AML-193 (cell line): ENCODE measurements at places on chromosomes 4 and X.

- no peak for DNase-seq
These were observed 1409.9 kb upstream of the PCDH7 start for GRCh38 chr4:29310252-29310651.

GRCh38 chrX:103520386-103520785 is 1.1 kb upstream of the RAB40A start:
- DNase-seq, result no peak

DNA sequence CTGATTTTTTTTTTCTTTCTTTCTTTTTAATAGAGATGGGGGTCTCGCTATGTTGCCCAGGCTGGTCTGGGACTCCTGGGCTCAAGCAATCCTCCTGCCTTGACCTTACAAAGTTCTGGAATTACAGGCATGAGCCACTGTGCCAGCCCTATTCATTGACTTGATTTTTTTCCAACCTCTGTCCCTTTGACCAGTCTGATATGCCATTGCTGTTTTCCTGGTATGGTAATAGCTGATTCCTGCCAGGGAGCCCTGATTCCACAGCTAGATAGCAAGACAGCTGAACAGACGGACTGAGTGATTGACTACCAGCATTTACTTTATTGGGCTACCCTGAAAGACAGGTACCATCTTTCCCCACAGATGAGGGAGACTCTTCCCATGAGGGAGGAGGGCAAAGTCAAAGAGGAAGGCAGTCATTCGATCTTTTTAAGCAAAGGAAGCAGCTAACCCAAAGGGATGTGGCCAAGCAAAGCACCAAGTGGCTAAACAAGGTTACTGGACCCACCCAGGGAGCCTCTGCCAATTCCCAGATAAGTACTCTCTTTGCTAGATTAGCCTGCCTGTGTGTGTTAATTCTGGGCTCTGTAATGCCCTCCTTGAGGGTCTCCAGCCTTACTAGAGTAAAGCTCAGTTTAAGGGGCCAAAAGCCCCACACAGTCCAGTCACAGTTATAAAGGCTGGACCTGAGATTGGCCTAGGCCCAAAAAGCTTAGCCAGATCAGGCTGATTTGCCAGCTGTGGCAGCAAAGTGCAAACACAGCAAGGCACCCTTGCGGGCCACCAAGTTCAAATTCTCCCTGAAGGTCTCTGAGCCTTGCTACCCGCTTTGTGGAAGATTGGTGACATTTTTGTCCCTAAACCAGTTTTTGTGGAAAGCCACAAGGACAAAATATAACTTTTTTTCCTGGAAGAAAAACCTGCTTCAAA is 192.4 kb upstream of the GPC4 start:
- no peak for DNase-seq

GRCh38 chr4:74054483-74055047 is 16.1 kb upstream of the CXCL3 start:
- DNase-seq, result no peak

- peak; percentile 50 for DNase-seq
These were observed 113.3 kb upstream of the IL13RA1 start for GRCh38 chrX:118614150-118614549.

- DNase-seq, result no peak
These were observed 362.0 kb upstream of the BOD1L1 start for GRCh38 chr4:13989501-13989900.

DNA sequence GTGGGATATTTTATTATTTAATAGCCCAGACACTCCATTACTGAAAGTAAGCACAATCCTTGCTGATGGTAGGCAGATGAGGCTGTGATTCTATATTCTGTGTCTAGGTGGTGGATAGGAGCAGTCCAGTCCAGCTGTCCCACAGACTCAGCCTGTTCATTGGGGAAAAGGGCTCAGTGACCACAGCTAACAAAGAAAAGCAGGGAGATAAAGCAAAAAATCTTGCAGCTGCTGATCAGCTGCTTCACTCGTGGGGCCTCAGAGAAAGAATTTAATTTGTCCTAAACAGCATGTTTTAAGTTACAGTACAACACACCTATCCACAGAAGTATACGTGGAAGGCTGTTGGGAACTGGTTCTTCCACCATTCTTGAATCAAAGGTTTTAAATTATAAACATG is 40.7 kb upstream of the ANK2 start:
- no peak for DNase-seq

GRCh38 chrX:40154853-40155588 is 57.3 kb upstream of the BCOR start:
- peak; percentile 89 for DNase-seq

- no peak for DNase-seq
These were observed 22.4 kb upstream of the XAGE2 start for GRCh38 chrX:52346174-52347165.

- no peak for DNase-seq
These were observed 182.7 kb upstream of the PAQR3 start for GRCh38 chr4:79121875-79122358.

DNA sequence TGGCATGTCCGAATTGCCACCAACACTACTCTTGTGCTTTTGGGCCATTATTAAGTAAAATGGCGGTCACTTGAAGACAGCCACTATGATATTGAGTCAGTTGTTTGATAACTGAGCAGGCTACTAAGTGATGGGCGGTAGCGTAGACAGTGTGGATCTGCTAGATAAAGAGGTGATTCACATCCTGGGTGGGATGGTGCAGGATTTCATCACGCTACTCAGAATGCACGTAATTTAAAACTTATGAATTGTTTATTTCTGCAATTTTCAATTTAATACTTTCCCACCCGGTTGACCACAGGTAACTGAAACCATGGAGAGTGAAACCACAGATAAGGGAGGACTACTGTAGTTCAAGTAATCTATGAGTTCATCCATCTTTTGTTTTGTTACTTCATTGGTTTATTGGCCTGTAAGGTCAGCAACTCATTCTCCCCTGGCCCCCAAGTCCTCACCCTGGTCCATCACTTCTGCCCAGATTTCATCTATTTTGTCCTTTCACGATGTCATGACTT is 2.9 kb downstream of the ARAF start:
- DNase-seq, result no peak

DNA sequence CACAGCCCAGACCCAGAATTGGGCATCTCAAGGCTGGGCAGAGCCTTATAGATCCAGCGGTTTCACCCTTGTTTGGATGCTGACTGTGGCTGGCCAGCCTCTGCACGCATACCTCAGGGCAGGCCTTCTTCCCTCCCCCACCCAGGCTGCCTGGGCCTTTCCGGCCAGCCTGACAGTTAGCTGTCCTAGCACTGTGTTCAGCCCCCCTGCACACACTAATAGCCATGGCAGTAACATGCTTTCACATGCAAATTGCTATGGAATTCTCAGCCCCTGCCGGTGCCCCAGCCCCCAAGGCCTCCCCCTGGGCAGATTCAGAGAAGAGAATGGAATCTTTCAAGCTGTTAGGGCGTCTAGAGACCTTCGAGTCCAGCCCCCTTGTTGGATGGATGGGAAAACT is 17.7 kb downstream of the EFNB1 start:
- no peak for DNase-seq

- no peak for DNase-seq
These were observed 358.8 kb downstream of the MID1IP1 start for GRCh38 chrX:39159921-39160507.

- DNase-seq, result no peak
These were observed 6.3 kb downstream of the LONRF3 start for GRCh38 chrX:118980761-118981160.

DNA sequence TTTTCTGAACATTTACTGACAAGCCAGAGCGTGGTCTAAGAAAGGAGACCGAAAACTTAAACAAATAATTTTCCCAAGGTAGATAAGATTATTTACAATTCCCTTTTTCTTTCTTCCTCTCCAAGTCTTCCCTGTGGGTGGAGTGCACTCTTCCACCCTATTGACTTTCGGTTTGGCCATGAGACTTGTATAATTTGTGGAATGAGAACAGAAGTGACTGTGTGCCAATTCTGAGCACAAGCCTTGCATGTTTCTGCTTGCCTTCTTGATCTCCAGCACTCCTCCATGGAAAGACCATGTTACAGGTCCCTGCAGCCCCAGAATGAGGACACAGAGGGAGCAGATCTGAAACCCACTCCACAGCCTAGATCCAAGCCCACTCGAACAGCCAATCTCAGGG is 150.0 kb upstream of the HPGD start:
- no peak for DNase-seq

DNA sequence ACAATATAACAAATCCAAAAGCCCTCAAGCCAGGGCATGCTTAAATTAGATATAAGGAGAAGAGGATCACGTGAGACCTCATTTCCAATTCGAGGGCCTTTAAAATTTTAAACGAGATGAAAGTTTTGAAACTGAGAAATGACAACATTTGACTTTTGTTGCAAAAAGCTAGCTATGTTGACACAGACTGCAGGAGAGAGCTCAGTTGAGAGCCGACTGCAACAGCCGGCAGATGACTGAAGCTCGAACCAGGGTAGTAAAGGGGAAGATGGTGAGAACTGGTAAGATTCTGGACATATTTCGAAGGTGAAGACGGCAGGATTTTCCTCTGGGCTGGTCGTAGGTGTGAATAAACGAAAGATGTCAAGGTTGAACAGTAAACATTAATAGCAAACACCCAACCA is 773 bp downstream of the PRMT9 start:
- peak; percentile 21 for DNase-seq

DNA sequence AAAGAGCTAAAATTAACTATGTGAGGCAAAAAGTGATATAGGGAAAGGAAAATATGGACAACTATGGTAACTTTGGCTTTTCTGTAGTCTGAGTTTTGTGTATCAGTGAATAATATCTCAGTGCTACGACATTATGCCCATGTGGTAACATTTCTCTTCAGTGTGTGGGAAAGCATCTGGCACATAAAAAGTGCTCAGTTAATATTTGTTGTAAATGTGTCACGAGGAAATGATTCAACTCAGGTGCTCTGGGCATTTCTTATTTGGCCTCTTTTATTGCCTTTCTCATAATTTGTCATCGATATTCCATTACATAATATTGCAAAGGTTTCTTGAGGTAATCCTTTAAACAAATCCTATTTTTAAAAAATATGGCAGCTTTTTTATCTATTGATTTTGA is 17.6 kb downstream of the OFD1 start:
- no peak for DNase-seq

- DNase-seq, result no peak
These were observed 79.9 kb downstream of the ZFX start for GRCh38 chrX:24229400-24229879.

- no peak for DNase-seq
These were observed 43.0 kb upstream of the TEX13D start for GRCh38 chrX:124289443-124289842.

DNA sequence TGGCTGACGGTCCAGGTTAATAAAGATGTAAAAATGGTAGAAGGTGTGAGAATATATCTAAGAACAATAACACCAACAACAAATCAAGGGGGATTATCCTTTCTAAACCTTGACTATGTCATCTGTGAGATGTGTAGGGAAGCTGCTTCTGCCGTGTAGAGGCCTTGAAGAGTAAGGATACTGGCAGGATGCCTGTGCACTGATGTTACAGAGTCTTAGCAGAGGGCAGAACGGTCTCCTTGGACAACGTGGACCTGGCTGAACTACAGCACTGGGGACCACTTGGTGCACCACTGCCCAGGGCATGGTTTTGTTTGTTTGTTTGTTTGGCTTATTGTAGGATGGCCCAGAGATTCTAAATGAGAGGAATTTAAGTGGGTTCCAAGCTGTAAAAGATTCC is 33.5 kb downstream of the GPAT3 start:
- DNase-seq, result no peak

DNA sequence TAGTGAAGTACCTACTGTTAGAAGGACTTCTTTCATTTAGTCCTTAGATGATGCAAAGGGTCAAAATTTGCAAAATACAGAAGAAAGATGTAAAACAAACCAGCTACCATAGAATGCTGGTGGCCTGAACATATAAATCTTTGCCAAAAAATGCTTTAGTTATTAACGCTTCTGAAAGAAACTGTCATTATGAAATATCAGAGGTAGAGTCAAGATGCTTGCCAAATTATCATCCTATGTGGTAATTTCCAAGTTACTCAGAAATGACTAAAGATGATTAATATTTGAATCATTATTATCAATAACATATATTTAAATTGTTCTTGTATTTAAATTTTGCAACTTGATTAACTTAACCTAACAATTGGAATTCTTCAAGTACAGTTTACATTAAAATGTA is 588.4 kb upstream of the FAM241A start:
- DNase-seq, result no peak

DNA sequence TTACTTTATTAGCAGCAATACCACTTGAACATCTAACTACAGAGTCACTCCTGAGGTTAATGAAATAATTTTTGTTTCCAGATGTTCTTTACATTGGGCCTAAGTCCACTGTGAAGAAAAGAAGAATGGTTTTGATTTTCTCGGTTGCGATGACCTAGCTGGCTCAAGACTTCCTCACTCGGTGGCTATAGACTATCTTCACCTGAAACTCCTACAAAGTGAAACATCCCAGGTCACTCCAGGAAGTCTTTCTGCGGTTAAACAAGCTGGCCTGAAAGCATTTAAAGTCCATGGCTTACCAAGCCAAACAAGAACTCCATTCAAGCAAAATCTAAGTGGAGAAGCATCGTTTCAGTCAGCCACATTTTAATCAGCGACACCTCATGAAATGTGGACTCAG is 13.7 kb upstream of the SORBS2 start:
- DNase-seq, result no peak

DNA sequence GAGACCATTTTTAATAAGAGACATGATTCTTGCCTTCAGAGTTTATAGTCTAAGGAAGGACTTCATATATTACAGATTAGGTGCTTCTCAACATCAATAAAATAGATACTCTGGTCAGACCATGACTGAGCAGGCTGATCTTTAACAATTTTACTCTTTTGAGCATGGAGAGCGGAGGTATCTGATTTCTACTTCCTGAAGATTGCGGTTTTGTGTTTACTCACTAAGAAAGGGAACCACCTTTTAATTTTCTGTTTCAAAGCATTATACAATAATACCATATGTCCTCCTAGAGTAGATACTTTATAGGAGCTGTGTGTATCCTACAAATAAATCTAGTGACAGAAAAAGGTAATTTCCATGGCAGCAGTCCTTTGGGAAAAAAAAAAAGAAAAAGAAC is 12.5 kb downstream of the MORC4 start:
- DNase-seq, result no peak

DNA sequence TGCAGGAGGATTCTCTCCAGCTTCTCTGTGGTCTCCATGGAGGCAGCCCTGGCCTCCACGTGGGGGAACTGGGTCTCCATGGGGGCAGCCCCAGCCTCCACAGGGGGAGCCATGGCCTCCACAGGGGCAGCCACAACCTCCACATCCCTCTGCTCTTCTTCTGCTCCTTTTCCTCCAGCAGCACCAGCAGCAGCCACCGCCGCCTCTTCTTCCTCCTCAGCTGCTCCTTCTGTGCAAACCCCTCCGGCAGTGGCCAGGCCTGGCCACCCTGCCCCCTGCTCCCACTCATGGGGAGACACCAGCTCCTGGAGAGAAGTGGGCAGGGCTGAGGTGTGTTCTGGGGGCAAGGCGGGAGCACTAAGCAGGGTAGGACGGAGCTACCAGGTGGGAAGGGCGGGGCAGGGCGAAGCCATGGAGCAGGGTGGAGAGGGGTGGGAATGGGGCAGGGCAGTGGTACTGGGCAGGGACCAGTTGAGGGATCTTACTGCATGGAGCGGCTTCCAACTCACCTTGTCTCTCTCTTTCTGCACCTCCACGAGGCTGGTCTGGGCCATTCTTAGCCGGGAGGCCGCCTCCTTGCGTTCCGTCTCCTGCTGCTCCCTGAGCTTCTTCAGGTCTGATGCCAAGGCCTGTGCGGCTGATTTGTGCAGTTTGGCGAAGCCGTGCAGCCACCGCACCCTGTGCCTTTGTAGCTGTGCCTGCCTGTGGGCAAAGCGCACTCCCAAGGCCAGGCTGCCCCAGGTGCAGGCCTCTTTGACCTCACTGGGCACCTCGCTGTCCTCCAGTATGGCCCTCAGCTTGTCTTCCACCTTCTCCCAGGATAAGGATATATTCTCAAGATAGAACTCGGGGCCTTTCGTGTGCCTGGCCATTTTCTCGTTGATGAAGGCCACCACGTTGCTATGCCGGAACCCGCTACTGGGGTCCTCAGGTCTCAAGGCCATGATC is 766 bp downstream of the TEX13A start:
- DNase-seq, result no peak
